ENCODE measurements at places on chromosomes 16 and 17.

DNA sequence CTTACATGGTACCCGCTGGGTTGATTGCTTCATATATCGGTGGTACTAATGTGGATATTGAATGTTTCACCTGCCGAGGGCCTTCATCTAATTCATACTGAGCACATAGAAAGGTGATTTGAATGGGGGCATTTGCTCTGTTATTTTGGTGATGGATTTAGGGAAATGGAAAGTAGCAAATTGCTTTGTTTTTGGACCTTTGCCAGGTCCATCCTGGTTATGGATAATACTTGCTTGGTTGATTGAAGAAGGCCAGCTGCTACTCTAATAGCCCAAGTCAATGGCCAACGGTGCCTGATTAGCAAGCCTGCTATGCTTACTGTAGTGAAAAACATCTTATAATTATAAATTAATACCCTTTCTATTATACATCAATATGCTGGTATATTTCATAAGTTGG lies 253.6 kb downstream of the CDH13 start:
- peak; percentile 36 for DNase-seq

GRCh38 chr16:19829844-19830692 lies 54.6 kb downstream of the GPRC5B start:
- DNase-seq: no peak

DNA sequence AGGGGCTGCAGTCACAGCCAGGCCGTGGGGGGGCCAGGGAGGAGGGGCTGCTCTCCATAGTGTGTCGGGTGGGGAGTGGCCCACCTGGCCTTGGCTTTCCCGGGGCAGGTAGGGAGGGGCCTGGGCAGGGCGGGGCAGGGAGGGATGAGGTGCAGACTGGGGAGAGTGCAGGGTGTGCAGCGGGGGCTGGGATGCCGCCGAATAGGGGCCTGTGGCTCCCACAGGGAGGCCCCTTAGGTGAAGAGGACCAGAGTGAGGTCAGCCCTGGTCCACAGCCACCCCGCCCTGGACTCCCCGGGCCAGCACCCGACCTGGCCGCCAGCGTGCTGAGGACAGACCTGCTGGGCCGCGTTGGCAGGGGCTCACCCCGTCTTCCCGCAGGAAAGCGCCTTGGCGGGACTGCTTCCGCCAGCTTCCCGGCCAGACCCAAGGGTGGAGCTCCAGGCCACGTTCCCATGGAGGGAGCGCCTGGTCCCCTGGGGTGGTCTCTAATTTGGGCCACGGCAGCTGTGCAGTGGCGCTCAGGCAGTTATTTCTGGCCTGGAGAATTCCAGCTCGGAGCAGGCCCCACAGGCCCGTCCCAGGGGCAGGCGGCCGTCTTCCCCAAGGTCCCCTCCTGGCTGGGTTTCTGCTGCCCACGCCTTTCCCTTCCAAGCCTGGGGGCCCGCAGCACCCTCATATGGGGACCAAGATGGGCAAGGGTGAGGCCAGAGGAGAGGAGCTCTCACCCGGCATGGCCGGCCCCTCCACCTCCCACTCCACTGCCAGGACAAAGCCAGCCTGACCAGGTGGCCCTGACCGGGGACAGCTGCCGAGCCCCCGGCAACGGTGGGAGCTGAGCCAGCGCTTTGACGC lies 27.9 kb downstream of the CACNA1H start:
- no peak for DNase-seq

DNA sequence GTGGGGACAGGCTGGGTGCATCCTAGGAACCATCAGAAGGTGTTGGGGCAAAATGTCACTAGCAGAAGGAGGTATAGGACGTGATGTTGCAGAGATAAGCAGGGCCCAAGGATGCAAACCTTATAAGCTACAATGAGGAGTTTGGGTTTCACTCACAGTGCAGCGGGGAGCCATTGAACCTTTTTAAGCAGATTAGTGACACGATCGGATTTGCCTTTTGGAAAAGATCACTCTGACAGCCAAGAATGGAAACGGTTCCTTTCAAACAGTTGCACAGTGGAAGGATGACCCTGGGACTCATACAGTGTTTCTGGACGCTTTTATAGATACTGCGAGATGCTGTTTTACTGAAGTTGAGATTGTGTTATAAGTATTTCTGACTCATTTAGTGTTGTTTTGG lies 131.8 kb upstream of the CACNG3 start:
- DNase-seq: no peak

DNA sequence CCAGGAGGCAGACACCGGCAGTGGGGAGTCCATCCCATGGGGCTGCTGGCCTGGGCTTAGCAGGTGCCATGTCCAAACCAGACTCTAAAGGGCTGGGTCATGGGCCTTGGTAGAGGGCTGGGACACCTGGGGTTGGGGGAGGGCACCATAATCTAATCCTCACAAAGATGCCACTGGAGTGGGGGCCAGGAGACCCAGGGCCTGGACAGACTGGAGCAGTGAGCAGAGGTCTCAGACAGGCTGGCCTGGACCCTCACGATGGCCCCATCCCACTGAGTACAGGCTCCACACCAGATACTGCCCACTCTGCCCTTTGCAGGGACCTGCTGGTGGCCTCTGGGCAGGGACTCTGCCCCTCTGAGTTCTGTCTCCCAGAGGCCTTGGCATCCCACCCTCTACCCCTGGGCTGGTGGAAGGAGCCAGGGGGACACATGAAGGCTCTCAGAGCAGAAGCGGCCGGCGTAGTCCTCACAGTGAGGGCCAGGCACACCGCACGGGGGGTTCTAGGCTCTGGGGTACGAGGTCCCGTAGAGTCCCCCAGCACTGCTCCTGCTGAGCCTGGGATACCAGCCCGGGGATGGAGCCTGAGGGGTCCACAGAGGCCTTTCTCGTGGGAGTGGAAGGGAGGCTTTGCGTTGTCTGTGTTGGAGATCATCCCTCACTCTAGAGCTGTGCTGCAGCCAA lies 10.0 kb upstream of the SRRM2 start:
- no peak for DNase-seq

GRCh38 chr17:7407082-7407481 lies 563 bp upstream of the NLGN2 start:
- no peak for DNase-seq

GRCh38 chr17:10802496-10803284 lies 1.2 kb downstream of the TMEM238L start:
- no peak for DNase-seq

DNA sequence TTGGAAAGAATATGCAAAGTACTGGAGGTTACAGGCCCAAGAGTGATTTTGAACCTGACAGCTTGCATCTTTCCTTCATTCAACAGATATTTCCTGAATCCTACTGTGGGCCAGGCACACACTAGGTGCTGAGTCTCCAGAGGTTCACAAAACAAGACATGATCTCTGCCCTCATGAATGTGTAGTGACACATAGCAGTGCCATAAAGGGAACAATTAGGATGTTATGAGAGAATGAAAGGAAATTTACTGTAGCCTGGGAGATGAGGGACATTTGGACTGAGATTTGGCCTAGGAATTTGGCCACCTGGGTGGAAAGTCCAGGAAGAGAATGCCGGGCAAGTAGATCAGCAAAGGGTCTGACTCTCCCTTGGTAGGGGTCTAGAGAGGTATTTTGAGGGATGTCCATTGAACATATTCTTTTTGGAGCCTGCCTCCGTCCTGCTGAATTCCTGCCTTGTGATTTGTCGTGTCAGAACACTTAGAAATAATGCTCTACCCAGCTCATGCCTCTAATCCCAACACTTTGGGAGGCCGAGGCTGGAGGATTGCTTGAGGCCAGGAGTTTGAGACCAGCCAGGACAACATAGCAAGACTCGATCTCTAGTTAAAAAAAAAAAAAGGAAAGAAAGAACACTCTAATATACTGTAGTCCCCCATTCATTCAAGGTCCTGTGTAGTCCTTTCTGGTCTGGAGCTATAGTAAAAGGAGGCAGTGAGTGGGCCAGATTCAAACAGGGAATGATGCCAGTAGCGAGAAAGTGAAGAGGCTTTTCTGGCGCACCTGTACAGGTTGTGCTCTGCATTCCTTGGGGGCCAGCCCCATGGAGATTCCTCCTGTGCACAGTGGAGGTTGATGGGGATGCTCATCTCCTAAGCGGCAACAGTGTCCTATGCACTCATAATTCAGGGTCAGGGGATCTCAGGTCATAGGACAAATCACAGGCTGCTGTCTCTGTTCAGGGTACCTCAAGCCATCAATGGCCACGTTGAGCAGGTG lies 90.6 kb upstream of the CLEC18A start:
- no peak for DNase-seq

DNA sequence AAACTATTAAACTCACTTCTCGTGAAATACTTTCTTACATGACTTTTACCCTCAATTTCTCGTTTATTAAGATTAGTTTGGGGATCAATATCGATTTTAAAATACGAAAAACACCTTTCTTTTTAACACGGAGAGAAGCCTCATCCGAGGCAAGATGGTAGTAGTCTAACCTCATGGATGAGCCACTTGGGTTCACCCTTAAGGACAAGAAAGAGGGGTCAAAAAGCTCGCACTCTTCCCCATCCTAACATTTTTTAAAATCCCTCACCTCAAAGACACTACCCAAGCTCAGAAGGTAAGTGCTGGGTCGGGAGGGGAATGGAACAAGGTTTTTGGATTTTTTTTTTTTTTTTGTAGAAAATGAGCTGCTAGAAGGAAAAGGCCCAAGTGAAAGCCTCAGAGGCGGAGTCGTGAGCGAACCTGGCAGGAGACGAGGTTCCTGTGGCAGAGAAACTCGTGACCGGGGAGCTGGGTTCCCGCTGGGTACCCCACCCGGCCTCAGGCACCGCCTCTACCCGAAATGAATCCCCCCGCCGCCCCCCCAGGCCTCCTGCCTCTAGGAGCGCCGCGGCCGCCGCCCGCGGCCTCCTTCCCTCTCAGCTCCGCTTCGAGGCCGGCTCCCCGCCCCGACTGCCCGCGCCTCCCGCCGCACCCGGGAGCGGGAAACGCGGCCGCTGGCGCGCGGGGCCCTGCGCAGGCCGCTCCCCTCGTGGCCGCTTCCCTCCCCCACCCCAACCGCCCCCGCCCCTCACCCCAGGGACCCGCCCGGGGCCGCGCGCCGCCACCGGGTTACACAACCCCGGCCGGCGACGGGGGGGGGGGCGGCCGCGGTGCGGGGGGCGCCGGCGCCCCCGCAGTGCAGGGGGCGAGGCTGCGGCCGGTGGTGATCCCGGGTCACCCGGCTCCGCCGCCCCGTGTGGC lies 1.6 kb downstream of the NUFIP2 start:
- no peak for DNase-seq

- DNase-seq: no peak
Observed at GRCh38 chr16:23999663-24000062, 163.9 kb downstream of the PRKCB start.

DNA sequence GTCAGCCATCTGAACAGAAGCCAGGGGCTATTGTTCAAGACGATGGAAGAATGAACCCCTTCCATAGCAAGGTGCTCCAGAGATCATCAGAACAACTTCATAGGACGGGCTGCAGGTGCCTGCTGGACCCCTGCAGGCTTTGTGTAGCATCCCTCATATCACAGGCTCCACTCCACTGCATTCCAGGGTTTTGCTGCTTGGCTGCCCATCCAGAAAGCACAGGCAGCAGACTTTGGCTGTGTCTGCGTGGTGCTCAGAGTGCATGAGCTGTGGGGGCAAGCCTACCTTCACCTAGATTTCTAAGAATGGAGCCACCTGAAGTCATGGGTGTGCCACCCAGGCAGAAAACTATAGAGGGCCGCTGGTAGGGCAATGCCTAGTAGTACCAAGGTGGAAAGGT lies 93.9 kb upstream of the NLRP1 start:
- DNase-seq: no peak

GRCh38 chr17:55450232-55450825 lies 28.7 kb upstream of the MMD start:
- DNase-seq: no peak

GRCh38 chr17:77577491-77577890 lies 381.0 kb upstream of the TNRC6C start:
- DNase-seq: no peak

DNA sequence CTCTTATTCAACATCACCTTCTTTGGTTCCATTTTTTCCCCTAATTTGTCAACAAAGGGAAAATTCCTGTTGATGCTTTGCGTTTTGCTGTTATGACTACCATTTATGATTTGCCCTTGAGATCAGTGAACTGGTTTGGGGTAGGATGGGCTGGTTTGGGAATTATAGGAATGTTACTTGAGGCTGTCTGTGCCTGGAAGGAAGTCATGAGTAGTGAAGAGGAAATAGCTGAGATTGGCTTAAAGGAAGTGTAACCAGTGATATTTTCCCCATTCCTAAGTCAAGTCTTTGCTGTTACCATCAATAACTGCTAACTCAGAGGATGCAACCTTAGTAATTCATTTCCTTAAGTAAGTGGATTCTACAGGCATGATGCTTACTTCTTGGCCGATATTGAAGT lies 179.2 kb downstream of the MAP2K6 start:
- DNase-seq: no peak

GRCh38 chr17:55770196-55770870 lies 19.5 kb downstream of the PCTP start:
- DNase-seq: peak; percentile 21

DNA sequence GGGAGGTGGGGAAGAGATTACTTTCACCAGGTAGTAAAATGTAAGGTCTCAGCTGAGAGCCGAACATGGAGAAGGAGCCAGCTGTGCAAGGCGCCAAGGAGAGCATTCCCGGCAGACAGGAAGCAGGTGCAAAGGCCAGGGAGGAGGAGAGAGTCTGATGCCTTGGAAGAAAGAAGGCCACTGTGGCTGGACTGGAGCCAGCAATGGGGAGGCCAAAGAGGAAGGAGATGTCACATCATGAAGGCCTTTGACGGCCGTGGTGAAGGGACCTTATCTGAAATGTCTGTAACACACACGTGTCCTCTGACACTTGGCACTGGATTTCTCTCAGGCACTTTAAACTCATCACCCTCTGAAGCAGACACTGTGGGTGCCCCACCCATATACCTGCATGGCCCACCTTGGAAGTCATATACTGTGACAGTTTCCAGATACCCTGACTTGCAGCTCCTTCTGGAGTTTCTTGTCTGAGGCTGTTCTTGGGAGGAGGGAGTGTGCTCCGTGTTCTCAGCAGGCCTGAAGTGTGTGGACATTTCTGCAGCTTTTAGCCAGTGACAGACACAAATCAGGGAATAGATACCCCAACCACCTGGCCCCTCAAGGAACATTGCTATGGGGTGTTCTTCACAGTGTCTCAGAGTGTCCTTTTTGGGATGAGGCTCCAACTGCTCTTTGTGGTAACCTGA lies 1.9 kb upstream of the SLC5A2 start:
- DNase-seq: no peak

GRCh38 chr16:49471038-49471727 lies 97.6 kb downstream of the C16orf78 start:
- no peak for DNase-seq

DNA sequence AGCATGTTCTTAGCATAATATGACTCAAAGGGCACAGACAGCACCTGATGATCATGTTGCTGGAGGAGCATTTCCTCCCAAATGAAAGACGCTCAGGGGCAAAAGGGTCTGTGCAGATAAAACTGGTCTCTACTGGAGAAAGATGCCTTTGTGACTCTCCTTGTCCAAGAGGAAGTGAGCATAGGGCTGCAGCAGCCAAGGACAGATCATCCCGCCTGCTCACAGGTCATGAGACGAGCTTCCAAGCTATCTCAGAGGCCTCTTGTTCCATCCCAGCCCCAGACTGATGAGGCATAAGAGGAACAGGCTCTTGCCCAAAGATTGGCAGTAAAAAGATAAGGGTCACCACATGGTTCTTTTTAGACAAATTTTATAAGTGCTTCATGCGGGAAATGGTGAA lies 141.8 kb downstream of the KATNIP start:
- no peak for DNase-seq

Measured in NCI-H2081 treated with DMSO at 0.1 percent for 48 hours (cell line).